ENCODE measurements at places on chromosomes 2 and 18.

DNA sequence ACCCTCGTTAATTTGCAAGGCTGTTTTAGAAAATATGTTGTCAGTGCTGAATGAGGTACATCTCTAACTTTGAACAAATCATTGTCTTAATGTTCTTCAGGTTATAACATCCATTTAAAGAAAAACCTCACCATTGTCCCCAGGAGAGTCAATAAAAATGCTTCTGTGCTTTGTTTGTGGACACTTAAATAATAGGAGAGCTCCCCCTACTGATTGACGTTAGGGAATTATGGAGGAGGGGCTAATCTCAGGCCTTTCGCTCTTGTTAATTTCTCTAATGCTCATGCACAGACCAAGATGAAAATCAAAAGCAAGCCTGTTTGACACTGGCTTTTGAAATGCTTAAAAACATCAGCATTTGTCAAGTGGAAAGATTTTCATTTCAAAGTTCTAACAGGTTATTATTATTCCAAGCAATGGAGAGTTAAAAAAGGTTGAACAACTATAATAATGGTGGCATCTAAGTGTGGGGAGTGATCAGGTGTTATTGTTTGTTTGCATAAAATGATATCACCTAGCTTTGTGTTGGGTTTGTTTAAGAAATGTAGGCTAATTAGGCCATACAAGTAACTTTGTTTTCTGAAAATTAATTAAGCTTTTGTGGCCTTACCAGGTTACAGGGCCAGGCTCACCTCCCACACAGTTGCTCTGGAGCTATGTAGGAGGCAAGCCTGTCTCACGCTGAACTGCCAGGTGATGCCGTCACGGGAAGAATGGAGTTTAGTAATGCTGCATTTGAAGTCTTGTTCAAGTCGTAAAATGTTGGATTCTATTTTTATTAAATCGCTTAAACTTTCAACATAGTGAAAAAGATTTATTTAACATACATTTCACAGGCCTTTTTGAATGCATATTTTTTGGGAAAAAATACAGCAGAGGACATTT is 51.7 kb upstream of the SMIM21 start:
- DNase-seq: peak; percentile 46

DNA sequence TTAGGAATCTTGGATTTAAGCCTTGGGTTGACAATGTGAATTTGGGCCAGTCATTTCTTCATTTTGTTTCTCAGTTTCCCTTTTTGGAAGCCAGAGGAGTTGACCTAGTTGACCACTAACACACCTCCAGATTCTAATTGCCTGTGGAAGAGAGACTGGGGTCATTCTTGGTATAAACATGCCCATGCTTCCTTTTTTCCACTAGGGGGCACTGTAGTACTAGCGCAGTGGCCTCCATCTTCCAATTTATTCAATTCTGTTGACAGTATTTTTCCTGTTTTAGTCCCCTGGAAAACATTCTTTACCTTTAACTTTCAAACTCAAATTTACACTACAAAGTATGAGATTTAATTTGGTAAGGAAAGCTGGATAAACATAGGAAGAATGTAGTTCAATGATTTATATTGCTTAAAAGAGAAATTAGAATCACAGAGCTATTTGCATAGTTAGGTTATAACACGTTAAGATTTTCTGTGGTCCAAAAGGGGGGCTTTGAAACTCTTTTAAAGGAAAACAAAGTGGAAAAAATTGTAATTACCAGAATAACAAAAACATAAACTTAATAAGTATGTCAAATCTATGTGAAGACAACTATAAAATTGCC is 57.5 kb upstream of the AGPS start:
- peak; percentile 18 for DNase-seq

GRCh38 chr2:214801768-214802397 is 7.6 kb downstream of the BARD1 start:
- no peak for DNase-seq

DNA sequence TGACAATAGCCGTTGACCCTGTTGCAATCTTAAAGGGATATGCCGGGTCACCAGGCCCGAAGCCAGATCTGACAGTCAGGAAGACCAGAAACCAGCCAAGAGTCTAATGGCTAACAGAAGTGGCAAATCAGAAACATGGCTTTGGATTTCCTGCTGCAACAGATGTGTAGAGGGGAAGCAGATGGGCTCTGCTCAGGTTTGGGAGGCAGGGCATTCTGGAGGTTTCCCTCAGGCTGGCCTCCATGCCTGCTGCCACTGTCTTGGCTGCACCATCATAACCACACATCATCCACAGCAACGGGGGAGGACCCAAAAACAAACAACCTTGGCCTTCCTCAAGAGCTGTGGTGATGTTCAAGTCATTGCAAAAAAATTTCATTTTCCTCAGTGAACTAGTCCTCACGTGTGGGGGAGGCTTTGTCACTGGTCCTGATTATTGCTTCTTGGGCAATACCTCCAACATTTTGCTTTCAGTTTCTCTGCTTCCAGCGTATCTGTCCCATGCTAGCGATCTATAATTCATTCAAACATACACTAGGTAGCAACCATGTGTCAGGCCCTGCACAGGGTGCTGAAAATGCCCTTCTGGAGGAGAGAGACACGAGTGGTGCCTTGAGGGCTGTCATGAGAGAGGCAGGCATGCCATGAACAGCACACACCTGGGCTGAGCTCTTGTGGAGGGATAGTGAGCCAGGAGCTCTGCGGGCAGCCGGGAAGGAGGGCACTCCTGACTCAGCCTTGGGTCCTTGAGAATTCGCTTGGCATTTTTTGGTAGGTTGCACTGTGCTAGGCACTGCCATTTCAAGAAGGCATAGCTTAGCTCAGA is 48.2 kb upstream of the LGALSL start:
- DNase-seq: no peak

DNA sequence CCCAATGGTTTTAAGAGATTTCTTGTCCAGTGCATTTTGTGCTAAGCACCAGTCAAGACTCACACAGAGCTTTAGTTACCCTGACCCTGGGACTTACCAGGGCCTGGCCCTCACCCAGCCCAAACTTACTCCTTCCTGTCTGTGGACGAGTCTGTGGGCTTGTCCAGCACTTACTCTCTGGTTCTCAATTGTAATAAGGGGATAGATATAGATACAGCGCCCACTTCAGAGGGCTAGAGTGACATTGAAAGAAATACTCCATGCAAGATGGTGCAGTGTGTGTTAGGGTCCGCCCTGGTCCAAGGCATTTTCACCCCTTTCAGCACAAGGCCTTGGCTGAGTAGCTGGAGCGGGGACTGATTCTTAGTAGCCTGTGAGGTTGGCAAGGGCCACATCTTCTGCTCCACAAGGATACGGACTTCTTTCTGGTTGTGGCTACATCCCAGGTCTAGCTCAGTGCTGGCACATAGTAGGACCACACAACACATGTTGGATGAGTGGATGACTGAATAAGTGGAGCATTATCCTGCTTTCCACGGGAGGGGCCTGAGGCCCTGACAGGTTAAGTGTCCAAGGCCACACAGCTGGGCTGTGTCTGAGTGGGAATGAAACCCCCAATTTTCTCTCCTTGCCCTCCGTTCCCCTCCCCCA is 3.8 kb upstream of the ARID5A start:
- no peak for DNase-seq

GRCh38 chr2:33020883-33021282 is 74.1 kb downstream of the LTBP1 start:
- DNase-seq: no peak

Data from NCI-H2081 treated with DMSO at 0.1 percent for 48 hours (cell line).